SJSA1 (cell line): ENCODE measurements at places on chromosomes 6 and 20.
A peak's percentile ranks its signal among the peaks of the same experiment; 100 is the strongest.

DNA sequence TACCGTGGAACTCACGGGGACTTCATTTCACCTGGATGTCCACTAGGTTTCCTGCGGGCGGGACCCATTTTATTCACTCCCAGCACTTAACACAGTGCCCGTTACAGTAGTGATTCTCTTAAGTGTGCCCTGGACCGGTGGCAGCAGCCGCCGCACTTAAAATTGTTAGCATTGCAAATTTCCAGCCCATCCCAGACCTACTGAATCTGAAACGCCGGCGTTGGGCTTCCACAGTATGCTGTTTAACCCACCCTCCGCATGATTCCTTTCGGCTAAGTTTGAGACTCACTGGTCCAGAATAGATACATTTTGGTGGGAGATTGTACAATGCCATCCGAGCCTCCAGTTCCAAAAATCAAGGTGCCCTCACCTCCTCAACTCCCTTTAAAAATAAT lies 967 bp downstream of the SMPDL3A start:
- no peak for DNase-seq

GRCh38 chr6:32833664-32834063 lies 4.9 kb downstream of the TAP2 start:
- no peak for DNase-seq

DNA sequence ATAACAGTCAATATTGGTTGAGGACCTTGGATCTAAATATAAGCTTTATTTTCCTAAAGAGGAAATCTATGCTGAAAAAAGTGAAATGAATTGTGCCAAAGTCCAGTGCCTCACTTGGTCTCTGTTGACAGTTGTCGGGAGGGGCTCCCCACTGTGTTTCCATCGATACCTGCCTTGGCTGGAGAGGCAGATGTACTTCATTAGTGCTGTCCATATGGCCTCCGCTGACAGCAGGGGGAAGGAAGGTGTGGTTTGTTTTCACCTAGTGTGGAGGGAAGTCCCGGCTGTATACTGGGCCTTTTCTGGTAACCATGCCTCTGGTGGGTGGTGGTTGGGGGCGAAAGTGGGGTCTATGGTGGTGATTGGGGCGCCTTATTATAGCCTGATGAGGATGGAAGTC lies 42.7 kb downstream of the CD2AP start:
- no peak for DNase-seq

DNA sequence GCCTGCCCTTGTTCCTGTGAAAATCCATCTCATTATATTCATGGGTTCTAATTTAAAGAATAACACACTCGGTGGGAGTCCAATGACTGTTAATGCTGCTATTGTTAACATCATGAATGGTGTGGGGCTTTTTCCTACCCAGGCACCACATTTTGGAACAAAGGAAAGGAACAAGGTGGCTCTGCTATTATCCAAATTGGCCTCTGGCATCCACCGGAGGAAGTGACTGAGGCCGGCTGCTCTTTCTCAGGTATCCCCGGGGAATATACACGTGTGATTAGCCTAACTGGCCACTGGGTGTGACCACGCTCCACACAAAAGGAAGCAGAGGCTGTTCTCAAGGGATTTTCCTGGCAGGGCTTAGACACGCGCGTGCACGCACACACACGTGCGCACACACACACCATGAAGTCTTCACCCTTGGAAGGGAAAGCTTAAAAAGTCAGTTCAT lies 601.2 kb upstream of the ARID1B start:
- DNase-seq: no peak

DNA sequence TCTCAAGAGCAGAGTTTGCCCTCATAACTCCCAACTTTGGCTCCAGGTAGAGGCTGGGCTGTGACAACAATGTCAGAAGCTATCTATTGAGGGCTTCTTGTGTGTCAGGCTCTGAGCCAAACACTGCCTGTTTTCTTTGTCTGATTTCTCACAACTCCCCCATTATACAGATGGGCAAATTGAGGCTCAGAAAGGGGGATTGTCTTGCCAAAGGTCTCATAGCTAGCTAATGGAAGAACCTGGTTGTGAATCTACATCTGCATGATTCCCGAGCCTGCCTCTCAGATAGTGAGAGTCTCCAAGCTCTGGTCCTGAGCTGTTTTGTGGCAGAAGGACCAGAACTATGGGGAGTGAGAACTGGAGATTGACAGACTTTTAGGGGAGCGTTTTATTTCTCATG lies 1.4 kb downstream of the CD40 start:
- no peak for DNase-seq

- peak; percentile 83 for DNase-seq
Measured at GRCh38 chr20:2840967-2841531, 504 bp downstream of the VPS16 start.

- peak; percentile 27 for DNase-seq
Measured at GRCh38 chr20:2296524-2297356, 939 bp downstream of the TGM3 start.

DNA sequence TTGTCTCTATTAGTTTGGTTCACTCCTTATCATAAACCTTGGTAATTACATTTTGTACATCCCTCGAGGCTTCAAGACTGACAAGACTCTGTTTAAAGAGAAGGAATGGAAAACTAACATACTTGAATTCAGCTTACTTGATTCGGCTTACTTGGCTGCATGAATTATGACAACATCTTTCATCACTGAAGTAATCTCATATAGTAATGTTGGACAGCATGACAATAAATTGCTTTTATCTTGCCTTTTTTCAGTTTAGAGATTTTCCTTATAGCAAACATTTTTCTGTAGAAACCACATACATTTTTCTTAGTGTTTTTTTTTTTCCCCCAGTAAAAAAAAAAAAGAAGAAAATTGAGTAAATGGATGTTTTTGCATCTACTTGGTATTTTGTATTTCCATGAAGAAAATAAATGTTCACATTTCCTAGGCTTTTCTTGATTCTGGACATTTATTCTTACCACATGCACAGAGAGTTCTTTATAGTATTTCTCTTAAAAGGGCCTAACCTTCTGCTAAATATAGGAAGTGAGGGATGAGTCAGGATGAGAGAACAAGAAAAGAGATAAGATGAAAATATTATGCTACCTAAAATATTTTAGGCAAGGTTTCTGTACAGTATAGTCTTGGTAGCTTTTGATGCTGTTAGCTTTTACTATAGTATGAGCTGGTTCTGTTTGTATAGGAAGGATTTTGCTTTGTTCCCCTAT lies 101.0 kb upstream of the HDGFL1 start:
- DNase-seq: no peak

DNA sequence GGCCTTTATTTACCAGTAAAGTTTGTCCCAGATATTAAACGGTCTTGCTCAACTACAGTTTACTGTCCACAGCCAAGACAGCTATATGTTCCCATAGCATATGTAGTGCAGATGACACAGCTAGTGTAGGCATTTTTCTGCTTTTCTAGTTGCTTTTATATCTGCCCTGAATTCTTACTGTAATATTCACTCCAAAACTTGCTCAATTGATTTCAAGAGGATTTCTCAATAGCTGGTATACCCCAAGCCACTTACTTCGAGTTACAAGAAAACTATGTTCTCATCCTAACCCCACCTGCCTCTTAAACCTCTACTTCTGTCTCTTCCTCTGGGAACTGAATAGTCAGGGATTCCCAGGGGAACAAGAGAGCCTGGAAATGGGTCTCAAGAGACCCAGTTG lies 18.9 kb upstream of the ROS1 start:
- DNase-seq: no peak

GRCh38 chr20:21103582-21104465 lies 2.3 kb downstream of the LINC00237 start:
- no peak for DNase-seq

DNA sequence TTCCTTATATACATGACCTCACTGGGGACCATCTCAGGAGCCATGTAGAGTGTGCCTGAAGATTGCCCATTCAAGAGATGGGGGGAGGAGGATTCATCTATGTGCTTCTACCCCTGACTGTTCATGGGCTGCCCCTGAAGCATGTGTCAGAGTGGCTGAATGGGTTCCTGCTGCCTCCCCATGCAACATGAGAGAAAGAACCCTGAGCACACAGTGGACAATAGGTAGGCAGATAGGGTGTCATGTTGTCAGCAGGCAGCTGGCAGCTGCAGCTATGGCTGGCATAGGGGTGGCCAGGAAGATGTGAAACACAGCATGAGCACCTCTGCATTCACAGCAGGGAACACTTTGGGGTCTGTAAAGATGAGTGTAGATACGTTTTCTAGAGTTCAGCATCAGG lies 208.4 kb upstream of the CNR1 start:
- no peak for DNase-seq

DNA sequence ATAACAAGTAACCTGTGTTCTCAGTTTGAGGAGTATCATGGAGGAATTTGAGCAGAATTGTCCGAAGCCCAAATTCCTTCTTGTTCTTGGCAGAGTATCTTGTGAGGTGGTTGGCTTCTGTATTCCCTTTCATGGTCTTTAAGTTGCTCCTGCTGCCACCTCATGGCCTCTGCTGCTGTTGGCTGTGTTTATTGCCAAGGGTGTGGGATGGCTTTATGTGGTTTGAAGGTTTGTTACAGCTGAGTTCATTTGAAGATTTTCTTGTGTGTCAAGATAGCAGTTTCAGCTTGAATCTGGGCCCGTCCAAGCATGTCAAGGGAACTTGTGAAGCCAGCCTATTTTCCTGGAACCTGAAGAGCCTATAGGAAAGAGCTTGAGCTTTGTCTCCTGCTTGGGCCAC lies 20.2 kb upstream of the TTK start:
- no peak for DNase-seq

- DNase-seq: no peak
Measured at GRCh38 chr20:47142774-47143170, 213.7 kb downstream of the ZMYND8 start.

GRCh38 chr20:59598625-59599310 lies 5.6 kb upstream of the PHACTR3 start:
- no peak for DNase-seq

DNA sequence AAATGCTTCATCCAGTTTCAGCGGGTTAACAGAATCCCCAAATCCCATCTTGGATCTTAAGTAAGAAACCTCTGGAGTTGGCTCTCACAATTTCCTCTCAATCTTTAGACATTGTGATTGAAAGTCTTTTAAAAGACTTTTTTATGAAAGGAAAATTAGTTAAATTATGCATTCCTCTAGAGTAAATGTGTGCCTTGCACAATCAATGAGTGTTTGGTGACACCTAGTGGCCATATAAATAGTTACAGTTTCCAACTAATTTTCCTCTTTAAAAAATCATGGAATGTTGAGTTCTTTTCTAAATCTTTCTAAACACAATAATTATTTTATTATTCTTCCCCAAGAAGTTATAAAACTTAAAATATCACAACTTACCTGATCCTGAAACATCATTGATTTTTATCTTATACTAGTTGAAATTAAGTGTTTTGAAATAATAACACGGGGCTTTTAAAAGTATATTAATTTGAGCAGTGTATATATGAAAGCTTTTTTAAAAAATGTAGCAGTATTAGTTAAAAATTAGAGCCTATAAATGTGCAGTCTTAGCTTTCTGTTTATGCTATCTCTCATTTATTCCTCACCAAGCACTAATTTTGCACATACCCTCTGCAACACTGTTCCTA lies 66.4 kb downstream of the PKHD1 start:
- DNase-seq: no peak

GRCh38 chr6:24581084-24581669 lies 64.8 kb downstream of the KIAA0319 start:
- DNase-seq: peak; percentile 62

DNA sequence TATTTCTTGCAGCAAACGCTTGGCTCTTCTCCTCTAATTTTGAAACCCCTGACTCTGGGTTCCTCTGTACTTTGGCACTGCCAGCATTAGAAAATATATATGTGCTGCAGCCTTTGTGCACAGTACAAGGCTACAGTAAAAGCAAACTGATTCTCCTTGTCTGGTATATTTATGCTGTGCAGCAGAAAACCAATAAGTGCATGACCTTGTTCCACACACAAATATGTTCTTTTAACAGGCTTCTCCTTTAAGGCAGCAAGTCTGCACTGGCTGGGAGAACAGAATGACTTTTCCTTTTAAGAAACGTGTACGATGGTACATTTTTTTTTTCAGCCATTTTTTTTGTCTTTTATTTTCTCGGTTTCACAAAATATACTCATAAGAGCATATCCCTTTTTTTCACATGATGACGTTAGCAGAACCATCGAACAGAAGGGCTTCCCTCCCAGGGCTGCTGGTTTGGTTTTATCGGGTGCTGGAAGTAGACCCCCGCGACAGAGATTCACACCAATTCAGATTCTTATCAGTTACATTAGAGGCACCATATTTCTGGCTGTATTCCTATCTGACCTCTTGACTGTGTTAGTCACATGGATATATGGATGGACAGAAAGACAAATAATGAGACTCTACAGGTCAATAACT lies 129.9 kb upstream of the ARID1B start:
- DNase-seq: no peak

- no peak for DNase-seq
Measured at GRCh38 chr6:34917626-34918285, 28.7 kb downstream of the ANKS1A start.

GRCh38 chr20:46900826-46901225 lies 6.2 kb downstream of the EYA2 start:
- no peak for DNase-seq

DNA sequence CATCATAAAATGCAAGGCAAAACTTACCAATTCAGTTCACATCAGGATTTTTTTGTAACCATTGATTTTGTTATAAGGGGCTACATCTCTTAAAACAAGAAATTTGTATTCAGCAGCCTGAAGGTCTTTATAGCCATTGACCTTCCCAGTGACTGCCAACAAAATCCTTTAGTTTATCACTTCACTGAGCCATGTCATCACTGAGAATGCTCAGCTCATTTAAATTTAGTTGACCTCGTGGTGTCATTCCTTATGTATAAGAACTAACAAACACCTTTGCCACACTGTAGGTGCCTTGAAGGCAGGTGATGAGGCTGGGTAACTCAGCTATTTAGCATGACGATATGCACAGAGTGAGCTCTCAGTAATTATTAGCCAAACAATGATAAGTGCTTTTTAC lies 77.7 kb downstream of the GRM1 start:
- DNase-seq: no peak

- DNase-seq: no peak
Measured at GRCh38 chr20:10783707-10784553, 110.1 kb upstream of the JAG1 start.

DNA sequence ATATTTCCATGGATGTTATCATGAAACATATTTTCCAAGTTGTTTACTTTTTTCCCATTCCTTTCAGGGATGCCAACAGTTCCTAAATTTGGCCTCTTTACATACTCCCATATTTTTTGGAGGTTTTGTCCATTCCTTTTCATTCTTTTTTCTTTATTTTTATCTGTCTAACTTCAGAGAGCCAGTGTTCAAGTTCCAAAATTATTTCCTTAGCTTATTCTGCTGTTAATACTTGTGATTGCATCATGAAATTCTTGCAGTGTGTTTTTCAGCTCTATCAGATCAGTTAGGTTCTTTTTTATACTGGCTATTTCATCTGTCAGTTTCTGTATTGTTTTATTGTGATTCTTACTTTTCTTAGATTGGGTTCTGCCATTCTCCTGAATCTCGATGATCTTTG lies 89.9 kb upstream of the TCF21 start:
- DNase-seq: no peak

DNA sequence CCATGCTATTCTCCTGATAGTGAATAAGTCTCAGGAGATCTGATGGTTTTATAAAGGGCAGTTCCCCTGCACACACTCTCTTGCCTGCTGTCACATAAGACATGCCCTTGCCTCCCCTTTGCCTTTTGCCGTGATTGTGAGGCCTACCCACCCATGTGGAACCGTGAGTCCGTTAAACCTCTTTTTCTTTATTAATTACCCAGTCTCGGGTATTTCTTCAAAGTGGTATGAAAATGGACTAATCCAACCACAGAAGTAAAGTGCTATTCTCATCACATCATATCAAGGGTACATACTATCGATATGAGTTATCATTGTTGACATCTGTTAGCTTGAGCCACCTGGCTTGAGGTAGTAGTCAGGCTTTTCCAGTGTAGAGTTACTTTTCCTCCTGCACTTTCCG lies 2.3 kb downstream of the MANBAL start:
- no peak for DNase-seq
